Ecto neural progenitor cell (in vitro differentiated cells): ENCODE measurements at places on chromosomes 2 and 18.

GRCh38 chr18:47863041-47863440, 67.4 kb downstream of the SMAD2 start:
- no peak for DNase-seq

DNA sequence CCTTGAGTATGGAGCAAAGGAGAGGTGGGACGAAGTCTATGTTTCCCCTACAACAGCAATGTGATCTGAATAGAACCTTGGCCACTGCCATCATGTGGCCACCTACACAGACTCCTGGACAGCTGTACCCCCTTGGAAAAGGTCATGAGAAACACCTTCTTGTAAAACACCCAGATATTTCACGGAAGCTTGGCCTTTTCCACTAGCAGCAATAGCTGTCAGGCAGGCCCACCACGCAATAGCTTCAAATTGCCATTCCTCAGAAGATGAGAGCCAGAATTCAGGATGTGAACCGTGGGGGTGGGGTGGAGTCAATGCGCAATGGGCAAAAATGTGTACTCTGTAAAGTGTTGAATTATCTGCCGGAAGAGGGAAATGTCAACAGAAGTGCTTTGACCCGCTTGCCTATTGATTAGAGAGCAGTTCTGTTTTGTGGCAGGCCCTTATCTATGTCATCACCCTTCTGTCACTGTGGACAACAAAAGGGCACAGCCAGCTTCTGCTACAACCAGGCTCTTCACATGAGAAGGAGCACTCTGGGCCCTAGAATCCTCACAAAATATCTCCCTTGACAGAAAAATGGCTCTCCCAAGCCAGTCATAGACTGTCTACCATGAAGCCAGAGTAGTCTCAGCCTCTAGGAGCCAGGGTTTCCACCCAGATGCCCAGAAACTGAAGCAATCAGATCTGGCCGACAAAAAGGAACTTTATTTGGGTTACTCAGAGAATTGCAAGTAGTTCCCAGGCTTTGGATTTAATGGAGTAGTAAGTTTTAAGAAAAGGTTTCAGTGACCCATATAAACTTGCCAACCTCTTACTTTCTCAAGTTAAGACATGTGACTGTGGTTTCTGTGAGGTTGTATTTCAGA, 9.5 kb downstream of the INPP1 start:
- no peak for DNase-seq

DNA sequence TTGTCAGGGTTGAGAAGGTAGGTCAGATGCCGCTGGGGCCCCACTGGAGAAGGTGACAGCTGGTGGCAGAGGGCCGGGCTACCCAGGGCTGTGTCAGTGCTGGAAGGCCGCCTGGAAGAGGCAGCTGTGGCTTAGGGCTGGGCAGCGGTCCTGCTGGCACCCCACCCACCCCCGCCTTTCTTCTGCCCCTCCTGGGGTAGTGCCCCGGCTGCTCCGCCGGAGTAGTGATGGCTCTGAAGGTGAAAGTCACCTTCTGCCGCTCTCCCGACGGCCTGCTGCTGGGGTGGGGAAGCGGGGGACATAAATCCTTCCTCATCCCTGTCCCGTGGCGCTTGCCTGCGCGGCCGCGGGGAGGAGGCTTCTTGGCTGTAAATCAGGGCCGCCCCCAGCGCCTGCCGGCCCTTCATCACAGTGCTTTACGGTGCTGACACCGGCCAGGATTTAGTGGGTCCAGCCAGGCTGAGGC, 332.2 kb downstream of the DYSF start:
- peak; percentile 34 for DNase-seq

DNA sequence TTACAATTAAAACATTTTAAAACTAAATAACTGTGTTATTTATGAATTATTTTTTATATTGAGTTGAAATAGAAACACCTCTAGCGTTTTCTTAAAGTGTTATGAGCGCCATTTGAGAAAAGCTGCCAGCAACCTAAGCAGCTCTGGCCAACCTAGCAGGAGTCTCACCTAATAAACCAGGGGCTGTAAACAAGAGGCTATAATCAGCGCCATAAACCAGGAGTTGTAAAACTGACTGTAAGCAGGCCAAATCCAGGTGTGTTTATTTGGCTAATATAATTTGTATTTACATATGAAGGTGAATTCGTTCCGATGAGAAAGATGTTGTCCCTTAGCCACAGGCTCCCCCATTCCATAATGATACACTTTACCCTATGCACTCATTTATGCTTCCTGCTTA, 34.7 kb downstream of the LRRTM1 start:
- DNase-seq: no peak

GRCh38 chr18:1015777-1016176, 111.1 kb downstream of the ADCYAP1 start:
- DNase-seq: no peak

DNA sequence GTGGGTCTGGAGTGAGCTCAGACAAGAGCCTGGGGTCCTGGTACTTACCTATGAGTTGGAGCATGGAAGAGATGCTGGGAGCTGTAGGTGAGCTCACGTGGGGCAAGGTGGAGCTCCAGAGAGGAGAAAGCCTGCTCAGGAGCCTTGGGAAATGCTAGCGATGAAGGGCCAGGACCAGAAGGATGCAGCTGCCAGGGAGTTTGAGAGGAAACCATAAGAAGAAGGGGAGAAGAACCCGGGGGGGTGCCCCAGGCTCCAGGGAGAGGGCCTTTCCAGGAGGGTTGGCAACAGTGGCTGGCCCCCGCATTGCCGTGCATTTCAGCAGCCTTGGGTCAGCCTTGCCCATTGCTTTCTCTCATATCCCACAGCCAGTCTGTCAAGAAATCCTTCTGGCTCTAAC, 268.7 kb downstream of the GLI2 start:
- DNase-seq: no peak

- DNase-seq: no peak
Measured at GRCh38 chr2:217417536-217417935, 557.7 kb upstream of the TNP1 start.

GRCh38 chr2:25310965-25311864, 30.5 kb downstream of the DNMT3A start:
- no peak for DNase-seq

DNA sequence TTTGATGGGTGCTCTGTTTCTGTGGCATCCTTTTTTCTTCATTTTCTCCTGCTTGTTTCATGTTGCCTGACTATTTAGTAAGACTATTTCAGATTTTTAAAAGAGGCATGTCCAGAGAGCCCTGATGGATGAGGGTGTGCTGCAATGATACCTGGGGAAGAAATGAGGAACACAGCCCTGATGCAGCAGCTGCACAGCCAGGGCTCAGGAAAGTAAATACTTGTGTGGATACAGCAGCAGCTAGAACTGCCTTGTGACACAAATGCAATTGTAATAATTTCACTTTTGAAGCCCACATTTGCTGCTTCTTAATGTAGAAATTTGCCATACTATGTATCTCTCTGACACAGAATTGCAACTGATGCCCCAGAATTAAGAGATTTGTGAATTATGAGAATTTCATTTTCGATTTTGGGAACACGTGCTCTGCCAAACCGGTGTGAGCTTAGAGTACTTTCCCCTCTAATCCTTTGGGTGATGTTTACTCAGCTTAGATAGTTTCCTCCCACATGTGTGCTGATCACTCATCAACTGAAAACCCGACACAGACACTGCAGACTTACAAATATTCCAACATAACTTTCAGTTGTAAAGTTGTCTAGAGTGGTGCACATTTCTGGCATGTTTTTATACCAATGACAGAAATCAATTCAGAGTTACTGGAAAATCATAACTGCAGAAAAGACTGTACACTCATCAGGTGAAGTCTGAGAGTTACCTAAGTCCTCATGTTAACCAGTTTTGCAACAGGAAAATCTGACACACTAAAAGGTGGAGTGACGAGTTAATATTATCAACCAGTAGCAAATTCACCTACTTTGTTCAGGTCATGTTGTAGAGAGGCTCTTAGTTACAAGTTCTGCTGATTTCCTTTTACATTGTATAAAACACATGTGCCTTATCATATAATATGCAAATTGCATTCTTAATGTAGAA, 383.4 kb downstream of the CBLN2 start:
- no peak for DNase-seq

DNA sequence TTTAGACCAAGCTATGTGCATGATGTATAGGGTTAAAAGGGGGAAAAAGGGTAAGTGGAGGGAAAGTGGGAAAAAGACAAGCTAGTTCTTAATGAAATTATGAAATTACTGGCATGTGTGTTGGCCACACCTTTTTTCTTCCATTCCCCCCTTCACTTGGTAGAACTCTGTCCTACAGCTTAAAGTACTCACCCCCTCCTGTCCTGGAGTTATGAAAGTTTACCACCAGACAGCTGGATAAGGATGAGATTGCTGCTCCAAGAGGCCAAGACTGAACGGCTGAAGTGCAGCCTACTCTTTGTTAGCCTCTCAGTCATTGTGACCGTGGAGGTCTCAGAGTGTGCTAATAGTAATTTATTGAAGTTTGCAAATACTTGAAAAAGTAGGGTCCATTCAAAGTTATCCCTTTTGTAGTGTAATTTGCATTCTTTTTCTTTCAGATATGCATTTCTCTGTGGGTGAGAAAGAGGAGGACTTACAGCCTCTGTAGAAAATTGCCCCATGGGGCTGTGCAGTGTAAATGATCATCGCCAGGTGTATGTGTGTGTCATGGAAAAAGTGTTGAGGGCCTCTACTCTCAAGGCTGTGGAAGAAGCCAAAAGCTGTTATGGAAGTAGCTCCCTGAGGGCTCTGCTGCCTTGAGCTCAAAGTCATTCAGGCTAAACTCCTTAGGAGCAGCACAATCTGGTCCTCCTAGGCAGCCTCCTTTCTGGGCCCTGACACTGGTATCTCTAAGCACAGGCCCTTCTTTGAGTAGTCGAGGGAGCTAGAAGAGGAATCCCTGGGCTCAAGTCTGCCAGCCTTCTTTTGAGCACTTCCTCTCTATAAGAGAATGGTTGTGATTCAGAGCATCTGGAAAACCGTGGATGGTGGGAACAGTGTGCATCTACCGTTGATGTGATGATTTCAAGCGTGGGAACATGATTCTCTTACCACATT, 46.2 kb downstream of the LHCGR start:
- no peak for DNase-seq

DNA sequence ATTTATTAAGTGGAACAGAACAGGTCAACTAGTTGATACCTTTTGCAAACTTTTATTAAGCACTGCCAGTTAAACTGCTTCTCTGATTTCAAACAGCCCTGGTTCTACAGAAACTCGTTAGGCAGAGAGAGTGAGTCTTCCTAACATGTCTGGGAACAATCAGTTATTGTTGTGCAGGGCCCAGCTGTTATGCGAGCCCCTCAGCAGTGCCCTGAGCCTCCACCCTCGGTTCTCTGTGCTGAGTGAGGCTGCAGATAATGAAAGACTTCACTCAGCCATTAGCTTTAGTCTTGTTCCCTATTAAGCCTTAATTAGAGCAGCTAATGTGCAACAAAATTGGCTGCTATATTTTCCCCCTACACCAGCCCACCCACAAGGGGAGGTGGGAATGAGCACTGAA, 39.6 kb downstream of the KCTD18 start:
- DNase-seq: no peak

DNA sequence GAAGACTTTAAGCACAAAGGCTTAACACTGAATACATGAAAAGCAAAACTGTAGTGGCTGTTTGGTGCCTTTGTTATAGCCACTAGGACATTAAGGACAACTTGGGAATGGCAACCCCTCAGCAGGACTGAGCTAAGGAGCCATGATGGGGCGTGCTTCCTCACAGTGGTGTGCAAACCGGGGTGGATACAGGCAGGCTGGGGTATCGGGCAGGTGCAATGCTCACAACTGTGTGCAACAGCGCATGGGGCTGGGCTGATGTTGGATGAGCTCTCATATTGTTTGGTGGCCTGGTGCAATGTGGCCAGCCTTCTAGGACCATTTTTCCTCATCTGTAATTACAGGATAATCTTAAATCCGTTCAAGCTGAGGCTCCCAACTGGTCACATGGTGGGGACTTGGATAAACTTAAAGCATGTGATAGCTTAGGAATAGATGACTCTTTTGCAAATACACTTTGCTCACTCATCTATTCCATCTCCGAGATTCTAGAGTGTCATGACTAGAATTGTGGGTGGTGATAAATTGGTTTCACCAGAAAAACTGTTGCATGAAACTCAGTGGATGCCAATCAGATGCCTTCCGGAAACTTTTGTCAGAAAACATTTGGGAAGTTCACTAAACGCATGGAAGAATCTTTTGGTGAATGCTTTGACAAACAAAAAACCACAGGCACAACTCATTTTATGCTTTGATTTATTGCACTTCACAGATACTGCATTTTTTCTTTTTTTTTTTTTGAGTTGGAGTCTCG, 116.5 kb downstream of the PXDN start:
- DNase-seq: no peak

- DNase-seq: no peak
Measured at GRCh38 chr2:186592137-186592875, 2.5 kb downstream of the ITGAV start.

GRCh38 chr2:118121986-118122524, 33.8 kb downstream of the INSIG2 start:
- DNase-seq: no peak

- no peak for DNase-seq
Measured at GRCh38 chr2:180196419-180196977, 189.4 kb upstream of the CWC22 start.

- no peak for DNase-seq
Measured at GRCh38 chr2:69577467-69578197, 65.9 kb downstream of the AAK1 start.

- DNase-seq: peak; percentile 18
Measured at GRCh38 chr18:10301831-10302483, 152.5 kb upstream of the APCDD1 start.

DNA sequence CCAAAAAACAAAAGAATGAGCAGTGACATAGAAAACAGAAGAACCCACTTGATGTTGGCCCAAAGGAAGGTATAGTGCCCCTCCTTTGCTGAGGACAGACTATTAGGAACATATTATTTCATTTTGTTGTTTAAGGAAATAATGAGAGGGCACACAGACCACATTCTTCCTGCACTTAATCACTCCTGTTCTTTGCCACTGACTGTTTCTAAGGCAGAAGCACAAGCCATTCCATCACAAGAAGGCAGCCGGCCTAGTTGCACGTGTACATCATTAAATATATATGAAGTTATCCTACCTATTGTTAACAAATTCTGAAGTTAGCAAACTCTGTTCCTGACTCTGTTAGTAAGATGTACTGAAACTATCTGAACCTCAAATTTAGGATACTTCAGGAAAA, 110.0 kb downstream of the LNPK start:
- no peak for DNase-seq

DNA sequence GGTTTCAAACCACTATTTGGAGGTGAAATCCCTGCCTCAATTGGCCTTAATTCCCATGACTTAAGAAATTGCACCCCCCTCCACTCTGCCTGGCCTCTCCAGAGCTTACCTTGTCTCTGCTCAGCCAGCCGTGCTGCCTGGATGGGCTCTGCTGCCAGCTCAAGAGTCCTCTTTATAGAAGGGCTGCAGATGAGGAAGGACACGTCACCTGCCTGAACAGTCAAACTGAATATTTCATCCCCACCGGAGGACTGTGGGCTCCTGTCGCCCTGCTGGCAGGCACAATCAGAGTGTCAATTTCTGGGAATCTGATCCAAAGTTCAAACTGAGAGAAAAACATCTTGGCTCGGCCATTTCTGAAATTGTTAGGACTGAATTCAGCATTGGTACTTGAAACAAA, at the start of gene OTOS:
OTOS (minus strand) TSS at position 148 of the 400 bp plus-strand sequence. CDS start 332 bp downstream, outside the sequence.
- no peak for DNase-seq

DNA sequence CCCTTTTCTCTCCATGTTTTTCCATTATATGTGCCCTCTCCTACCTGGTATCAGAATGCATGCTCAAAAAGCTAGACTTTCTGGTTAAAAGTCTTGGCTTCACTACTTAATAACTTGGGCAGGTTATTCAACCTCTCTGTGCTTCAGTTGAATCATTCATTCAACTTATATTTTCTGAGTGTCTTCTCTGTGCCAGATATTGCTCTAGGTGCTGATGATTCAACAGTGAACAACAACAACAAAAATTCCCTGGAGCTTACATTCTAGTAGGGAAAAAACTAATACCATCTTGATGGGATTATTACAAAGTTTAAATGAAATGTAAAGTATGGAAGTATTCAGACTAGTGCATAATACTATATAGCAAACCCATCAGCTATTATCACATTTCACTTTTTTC, 55.2 kb downstream of the SOS1 start:
- no peak for DNase-seq
